Left ventricle myocardium inferior (tissue), 1 donor: ENCODE measurements at places on chromosomes 5 and 9. TPM values are rescaled to one million over a fixed set of nuclear protein-coding genes. Genes with fewer than 3 reads are reported as not detected.

- H3K27me3 ChIP-seq: no peaks in the 10 kb centered on the region
- H3K36me3 ChIP-seq: no peaks in the 10 kb centered on the region
- peaks cover 44% of the 10 kb centered on the region for H3K4me1 ChIP-seq
- no peak for DNase-seq
- no peak overlapping the region for H3K4me3 ChIP-seq
- no peak overlapping the region for H3K27ac ChIP-seq
Measured at GRCh38 chr5:68711293-68712200, 382.3 kb upstream of the SLC30A5 start.

Gene SNCB
- 0.44 TPM for total RNA-seq

Gene PCDHA10
- total RNA-seq: 0.05 TPM

Gene PDE6A
- total RNA-seq: 0.22 TPM

DNA sequence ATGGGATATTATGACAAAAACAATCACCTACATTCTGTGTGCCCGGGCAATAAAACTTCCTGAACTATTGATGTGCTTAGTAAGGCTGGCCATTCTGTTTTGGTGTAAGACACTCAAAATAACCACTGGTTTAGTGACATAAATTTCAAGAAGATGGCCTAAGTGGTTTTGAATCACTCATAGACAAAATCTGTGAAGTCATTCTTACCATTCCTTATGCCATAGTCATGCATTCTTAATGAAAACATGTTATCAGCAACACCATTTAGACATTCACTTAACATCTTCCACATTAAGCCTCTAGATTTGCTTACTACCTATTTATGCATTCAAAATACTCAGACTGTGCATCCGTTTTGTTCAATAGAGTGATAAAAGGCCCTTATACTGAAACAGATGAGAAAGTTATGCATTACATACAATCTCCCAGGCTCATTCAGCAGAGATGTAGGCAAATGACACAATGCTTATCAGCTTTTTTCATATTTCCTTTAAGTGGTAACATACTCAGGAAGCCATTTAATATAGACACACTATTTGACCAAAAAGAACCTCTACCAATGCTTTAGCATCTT, 848.8 kb upstream of the DMAC1 start:
- no peaks in the 10 kb centered on the region for H3K27me3 ChIP-seq
- H3K4me1 ChIP-seq: peaks cover 10% of the 10 kb centered on the region
- DNase-seq: no peak
- no peaks in the 10 kb centered on the region for H3K36me3 ChIP-seq

- peak overlapping the region; percentile 84 for H3K27ac ChIP-seq
- DNase-seq: no peak
- H3K27me3 ChIP-seq: no peaks in the 10 kb centered on the region
- H3K4me1 ChIP-seq: peaks cover 33% of the 10 kb centered on the region
Measured at GRCh38 chr9:99057665-99058625, 47.0 kb upstream of the TGFBR1 start.

Gene GPR150
- total RNA-seq: 0.14 TPM

GRCh38 chr5:51383131-51384121, at the start of gene ISL1:
Gene ISL1, plus strand, starts transcription at chr5:51383448. Its CDS starts 224 bp downstream, at chr5:51383672.
- peak within 1 kb of the TSS; percentile 55 for H3K4me3 ChIP-seq
- no peak for DNase-seq
- no peaks in the 10 kb centered on the region for H3K36me3 ChIP-seq
- no peak within 1 kb of the TSS for H3K27ac ChIP-seq
- peaks cover 36% of the 10 kb centered on the region for H3K4me1 ChIP-seq

GRCh38 chr5:176588297-176588696, 21.7 kb downstream of the GPRIN1 start:
- no peak overlapping the region for H3K4me3 ChIP-seq
- H3K36me3 ChIP-seq: no peaks in the 10 kb centered on the region
- H3K4me1 ChIP-seq: no peaks in the 10 kb centered on the region
- DNase-seq: no peak
- peaks cover 11% of the 10 kb centered on the region for H3K27me3 ChIP-seq

- H3K36me3 ChIP-seq: no peaks in the 10 kb centered on the region
- DNase-seq: no peak
- H3K4me1 ChIP-seq: peaks cover 19% of the 10 kb centered on the region
- peaks cover 100% of the 10 kb centered on the region for H3K27me3 ChIP-seq
- H3K27ac ChIP-seq: no peak overlapping the region
Measured at GRCh38 chr5:73422164-73422563, 26.4 kb downstream of the FOXD1 start.

- peak overlapping the region; percentile 27 for H3K27ac ChIP-seq
- no peak overlapping the region for H3K4me3 ChIP-seq
- peaks cover 13% of the 10 kb centered on the region for H3K4me1 ChIP-seq
- H3K27me3 ChIP-seq: no peaks in the 10 kb centered on the region
- no peak for DNase-seq
Measured at GRCh38 chr5:157582731-157583620, 7.4 kb upstream of the ADAM19 start.

DNA sequence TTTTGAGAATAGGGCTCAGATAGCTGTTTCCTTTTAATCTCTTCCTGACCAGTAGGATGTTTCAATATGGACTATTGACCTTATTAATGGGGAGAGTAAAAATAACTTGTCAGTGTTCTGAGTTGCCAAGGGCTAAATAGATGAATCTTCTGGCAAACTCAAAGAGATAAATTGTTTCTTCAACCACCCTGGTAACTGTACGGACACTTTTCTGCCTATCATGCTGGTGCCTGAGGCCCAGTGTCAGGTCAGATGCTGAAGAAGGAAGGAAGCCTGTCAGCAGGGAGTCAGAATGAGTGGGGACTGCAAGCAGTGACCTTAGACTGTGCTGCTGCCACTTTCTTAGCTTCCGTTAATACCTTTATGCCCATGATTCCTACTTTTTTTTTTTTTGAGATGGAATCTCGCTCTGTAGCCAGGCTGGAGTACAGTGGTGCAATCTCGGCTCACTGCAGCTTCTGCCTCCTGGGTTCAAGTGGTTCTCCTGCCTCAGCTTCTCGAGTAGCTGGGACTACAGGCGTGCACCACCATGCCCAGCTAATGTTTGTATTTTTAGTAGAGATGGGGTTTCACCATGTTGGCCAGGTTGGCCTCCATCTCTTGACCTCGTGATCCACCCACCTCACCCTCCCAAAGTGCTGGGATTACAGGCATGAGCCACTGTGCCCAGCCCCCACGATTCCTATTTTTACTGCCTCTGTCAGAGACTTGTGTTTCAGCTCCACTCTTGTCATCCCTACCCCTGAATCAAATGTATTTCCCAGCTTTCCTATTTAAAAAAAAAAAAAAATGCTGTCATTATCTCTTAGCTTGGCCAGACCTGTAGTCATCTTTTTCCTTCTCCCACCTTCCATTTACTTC, 33.7 kb downstream of the TGFBR1 start:
- peaks cover 30% of the 10 kb centered on the region for H3K4me1 ChIP-seq
- H3K4me3 ChIP-seq: no peak overlapping the region
- no peak overlapping the region for H3K27ac ChIP-seq

DNA sequence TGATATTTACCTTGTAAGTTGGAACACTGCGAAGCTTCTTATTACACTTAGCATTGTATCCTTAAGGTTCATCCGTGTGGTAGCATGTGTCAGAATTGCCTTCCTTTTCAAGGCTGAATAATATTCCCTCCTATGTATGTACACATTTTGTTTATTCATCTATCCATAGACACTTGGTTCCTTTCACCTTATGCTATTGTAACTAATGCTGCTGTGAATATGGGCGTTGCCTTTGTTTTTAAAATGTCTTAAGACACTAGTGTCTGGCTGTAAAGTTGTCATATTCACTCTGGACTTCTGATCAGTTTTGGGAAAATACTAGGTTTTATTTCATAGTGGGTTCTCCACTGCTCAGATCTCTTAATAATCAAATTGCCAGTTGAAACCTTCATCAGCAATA, 383.3 kb upstream of the PRR16 start:
- H3K27me3 ChIP-seq: no peaks in the 10 kb centered on the region
- no peaks in the 10 kb centered on the region for H3K36me3 ChIP-seq
- H3K27ac ChIP-seq: no peak overlapping the region
- no peak overlapping the region for H3K4me3 ChIP-seq
- no peaks in the 10 kb centered on the region for H3K4me1 ChIP-seq

Gene CXCL14
- total RNA-seq: 0.49 TPM

DNA sequence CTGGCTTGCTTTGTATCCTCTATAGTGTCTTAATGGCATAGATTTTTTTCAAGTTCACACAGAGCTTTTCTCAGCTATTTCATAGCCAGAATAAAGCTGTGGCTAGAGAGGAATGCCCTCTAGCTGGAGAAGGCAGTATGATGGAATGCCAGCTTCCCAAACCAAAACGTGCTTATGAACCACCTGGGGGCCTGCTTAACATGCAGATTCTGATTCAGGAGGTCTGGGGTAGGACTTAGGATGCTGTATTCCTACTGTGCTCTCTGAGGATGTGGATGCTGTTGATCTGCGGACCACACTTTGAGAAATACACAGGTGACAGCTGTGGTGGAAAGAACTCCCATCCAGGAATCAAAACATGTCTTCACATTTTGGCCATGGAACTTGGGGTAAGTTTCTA, 49.9 kb upstream of the DPYSL3 start:
- no peaks in the 10 kb centered on the region for H3K27me3 ChIP-seq
- DNase-seq: no peak
- no peak overlapping the region for H3K27ac ChIP-seq
- no peak overlapping the region for H3K4me3 ChIP-seq
- H3K4me1 ChIP-seq: peaks cover 7% of the 10 kb centered on the region
- no peaks in the 10 kb centered on the region for H3K36me3 ChIP-seq

Gene EFNA5
- 28.2 TPM for total RNA-seq

DNA sequence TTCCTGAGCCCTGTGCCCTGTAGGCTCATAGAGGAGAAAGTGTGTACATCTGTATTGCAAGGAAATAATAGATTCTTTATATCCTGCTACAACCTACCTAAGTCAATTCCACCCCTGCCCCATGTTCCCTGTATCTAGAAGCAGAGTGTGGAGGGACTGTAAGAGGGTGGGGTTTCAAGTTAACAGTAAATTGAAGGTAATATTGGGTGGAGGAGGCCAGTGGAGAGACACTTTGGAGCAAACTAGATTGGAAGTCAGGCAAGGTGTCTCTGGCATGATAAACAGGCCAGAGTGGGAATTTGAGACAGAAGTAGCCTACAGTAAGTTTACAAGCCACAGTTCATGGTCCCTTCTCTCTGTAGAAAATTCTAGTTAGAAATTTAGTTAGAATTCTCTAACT, 2.3 kb upstream of the HEMGN start:
- H3K27ac ChIP-seq: no peak overlapping the region
- no peak overlapping the region for H3K4me3 ChIP-seq
- peaks cover 59% of the 10 kb centered on the region for H3K27me3 ChIP-seq
- no peak for DNase-seq
- H3K4me1 ChIP-seq: no peaks in the 10 kb centered on the region

DNA sequence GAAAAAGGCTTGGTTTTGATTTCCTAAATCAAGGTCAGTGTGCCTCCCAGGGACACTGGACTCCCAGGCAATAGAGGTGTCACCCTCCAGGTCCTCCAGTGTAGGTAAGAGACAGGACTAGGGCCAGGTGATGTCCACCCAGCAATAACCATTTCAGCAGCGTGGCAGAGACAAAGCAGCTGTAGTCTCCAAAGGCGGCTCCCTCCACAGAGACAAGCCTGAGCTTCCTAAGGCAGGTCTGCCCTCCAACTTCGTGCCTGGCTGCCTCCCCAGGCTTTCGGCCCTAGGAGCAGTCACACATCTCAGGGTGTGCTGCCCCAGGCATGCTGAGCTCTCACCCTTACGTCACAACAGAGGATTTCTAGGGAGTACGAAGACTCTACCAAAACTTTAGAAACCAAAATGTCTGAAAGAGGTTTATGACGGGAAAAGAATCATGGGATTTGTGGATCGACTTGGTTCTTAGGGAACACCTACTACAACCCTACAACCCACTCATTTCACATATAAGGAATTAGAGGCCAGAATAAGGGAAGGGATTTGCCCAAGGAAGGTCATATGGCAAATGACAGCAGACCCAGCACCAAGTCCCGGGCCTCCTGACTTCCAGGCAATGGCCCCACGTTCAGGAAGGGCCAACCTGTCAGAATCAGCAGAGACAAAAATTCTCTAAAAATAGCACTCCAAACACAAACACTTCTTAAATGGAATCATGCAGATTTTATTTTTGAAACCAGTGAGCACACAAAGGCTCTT, 105.5 kb downstream of the KLHL3 start:
- peaks cover 37% of the 10 kb centered on the region for H3K4me1 ChIP-seq
- H3K36me3 ChIP-seq: peaks cover 12% of the 10 kb centered on the region
- H3K27me3 ChIP-seq: no peaks in the 10 kb centered on the region
- no peak for DNase-seq
- peak overlapping the region; percentile 70 for H3K27ac ChIP-seq

DNA sequence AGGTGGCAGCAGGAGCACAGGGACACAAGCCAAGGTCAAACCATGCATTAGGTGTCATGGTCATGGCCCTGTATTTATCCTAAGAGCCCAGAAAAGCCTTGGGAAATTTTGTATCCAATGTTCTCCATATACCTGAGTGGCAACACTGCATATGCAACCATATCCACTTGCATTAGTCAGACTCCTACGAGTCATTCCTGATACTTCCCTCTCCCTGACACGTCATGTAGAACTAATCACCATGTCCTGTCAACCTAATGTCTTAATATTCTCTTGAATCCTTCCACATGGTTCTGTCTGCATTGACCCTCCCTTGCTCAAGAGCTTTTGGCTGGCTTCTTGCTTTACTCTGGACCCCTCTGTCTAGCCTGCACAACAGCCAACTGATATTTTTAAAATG, 9.4 kb downstream of the SCGB3A2 start:
- H3K4me3 ChIP-seq: no peak overlapping the region
- H3K36me3 ChIP-seq: no peaks in the 10 kb centered on the region
- peaks cover 6% of the 10 kb centered on the region for H3K4me1 ChIP-seq
- H3K27me3 ChIP-seq: no peaks in the 10 kb centered on the region

- H3K27ac ChIP-seq: peak overlapping the region; percentile 97
- peaks cover 6% of the 10 kb centered on the region for H3K36me3 ChIP-seq
- peak overlapping the region; percentile 85 for H3K4me3 ChIP-seq
- DNase-seq: no peak
Measured at GRCh38 chr5:172647352-172648012, 6.4 kb downstream of the NEURL1B start.

Gene ORM2
- not detected for total RNA-seq

GRCh38 chr5:3784854-3785253, 189.2 kb downstream of the IRX1 start:
- H3K4me1 ChIP-seq: no peaks in the 10 kb centered on the region
- H3K27ac ChIP-seq: no peak overlapping the region
- no peak overlapping the region for H3K4me3 ChIP-seq
- H3K36me3 ChIP-seq: no peaks in the 10 kb centered on the region
- no peak for DNase-seq

Gene CNTNAP3
- total RNA-seq: 9.9 TPM

GRCh38 chr9:82161876-82162275, 173.3 kb downstream of the SPATA31D1 start:
- no peaks in the 10 kb centered on the region for H3K4me1 ChIP-seq
- H3K27ac ChIP-seq: no peak overlapping the region
- H3K4me3 ChIP-seq: no peak overlapping the region
- DNase-seq: no peak
- no peaks in the 10 kb centered on the region for H3K36me3 ChIP-seq
- H3K27me3 ChIP-seq: no peaks in the 10 kb centered on the region

DNA sequence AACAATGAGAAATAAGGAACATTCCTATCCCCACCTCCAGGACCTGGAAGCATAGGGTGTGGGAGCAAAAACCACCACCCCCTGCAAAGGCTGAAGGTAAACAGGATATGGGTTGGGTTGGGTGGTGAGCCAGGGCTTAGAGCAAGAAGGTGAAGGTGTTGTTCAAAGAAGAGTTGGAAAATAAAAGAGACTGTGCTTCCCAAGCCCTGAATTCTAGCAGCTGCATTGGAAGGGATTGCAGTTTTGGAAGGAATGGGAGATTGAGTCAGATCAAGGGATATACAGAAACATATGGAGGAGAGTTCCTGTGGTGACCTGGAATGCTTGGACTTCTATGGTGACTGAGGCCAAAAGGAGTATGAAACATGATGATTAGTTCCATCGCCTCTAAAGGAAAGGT, 24.7 kb upstream of the MTAP start:
- H3K27ac ChIP-seq: no peak overlapping the region
- no peak for DNase-seq
- no peaks in the 10 kb centered on the region for H3K36me3 ChIP-seq
- peaks cover 39% of the 10 kb centered on the region for H3K27me3 ChIP-seq
- no peaks in the 10 kb centered on the region for H3K4me1 ChIP-seq
